Stimulated activated naive B cell treated with anti-CD40 and anti-IgM and Interleukin-4, amounts not matched to agents 10 μg/mL and 1 μg/mL and 100 μg/mL, for 72 hours (primary cell): ENCODE measurements at places on chromosomes 6 and 20.
A peak's percentile ranks its signal among the peaks of the same experiment; 100 is the strongest.

DNA sequence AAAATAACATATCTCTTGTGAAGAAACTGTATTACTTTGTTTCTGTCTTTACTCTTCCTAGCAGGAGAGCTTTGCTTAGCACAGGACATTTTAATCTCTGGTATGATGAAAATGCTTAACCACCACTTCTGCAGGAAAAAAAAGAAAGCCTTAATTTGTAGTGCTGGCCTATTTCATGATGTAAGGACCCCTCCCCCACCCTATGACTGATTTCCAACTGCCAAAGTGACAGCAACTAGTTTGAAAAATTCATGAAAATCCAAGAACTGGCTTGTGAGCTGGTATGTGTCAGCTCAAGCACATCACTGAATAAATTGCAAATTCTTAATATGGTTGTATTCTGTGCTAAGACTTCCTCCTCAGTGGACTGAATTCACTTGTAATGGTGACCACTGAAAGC, 125.3 kb downstream of the REV3L start:
- DNase-seq = no peak

GRCh38 chr6:99276747-99277146, 72.7 kb downstream of the FAXC start:
- no peak for DNase-seq

DNA sequence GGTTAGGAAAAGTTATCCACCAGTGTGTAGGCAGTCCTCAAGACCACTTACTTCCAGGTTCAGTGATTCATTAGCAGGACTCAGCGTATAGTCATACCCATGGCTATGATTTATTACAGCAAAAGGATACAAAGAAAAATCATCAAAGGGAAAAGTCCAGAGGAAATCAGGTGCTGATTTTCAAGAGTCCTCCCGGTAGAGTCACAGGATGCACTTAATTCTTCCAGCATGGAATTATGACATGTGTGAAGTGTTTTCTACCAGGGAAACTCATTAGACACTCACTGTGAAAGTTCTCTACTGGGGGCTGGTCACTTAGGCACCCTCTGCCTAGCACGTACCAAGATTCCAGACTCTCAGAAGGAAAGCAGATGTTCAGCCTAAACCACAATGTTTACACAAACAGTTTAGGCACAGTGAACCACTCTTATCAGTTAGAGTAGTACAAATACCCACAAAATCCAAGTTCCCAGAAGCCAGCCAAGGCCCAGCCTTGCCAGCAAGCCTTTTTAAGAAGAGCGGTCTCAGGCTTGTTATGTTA, 10.2 kb downstream of the WFDC3 start:
- DNase-seq = no peak

GRCh38 chr6:140977403-140977802, 1155.3 kb upstream of the GJE1 start:
- DNase-seq = no peak

- no peak for DNase-seq
Measured at GRCh38 chr20:34956041-34956458, 382 bp downstream of the MYH7B start.

DNA sequence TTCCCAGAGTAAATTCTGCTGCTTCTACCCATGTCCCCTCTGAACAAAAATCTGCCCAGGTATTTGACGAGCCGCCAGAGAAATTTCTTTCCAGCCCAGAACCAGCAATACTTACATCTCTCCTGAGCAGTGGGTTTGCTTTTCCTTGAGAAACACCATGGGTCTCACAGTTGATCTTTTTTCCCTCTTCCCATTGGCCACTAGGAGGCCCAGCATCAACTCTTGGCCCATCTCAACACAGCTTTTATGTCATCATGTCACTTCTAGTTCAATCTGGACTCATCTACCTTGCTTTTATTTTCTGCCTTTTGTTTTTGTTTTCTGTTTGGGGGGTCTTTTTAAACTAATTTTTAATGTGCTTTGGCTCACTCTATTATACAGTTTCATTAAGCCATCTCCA, 18.8 kb downstream of the MAFB start:
- DNase-seq = no peak

DNA sequence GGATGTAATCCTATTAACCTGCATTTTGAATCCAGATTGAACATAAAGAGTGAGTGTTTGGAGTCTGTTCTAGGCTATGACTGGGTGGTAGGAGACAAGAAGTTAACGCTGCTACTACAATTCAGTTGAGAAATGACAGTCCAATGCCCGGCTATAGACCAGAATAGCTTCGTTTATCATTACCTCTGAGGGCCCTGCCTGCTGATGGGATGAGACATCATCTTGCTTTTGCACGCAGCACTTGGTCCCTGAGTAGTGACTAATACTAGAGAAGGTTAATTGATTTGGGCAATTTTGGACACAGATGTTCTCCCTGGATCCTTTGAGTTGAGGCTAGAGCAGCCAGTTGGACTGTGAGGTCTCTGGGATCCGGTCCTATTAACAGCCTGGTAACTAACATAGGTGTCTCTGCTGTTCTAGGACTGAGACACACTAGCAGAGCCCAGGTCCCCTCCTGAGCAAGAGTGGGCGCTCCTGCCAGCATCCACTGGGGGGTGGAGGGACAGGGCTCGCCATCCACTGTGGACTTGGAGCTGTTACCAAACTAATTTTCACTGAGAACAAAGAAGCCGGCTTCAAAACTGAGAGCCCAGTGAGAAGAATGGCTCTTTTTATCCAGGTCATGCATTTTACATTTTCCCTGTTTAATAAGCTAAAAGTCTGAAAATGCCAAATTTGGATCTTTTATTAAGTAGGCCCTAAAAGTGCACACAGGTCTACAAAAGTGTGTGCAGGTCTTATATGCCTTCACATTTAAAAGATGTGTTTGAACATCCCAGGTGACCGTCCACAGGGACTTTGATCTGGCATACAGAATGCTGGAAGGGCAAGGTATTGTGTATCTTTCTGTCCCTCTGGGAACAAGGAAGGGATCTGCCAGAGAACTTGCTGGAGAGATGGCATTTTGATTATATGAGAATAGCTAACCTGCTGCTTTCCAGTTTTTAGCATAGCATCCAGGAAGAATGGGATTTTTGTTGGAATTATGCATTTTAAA, 212.5 kb downstream of the CDH4 start:
- no peak for DNase-seq

DNA sequence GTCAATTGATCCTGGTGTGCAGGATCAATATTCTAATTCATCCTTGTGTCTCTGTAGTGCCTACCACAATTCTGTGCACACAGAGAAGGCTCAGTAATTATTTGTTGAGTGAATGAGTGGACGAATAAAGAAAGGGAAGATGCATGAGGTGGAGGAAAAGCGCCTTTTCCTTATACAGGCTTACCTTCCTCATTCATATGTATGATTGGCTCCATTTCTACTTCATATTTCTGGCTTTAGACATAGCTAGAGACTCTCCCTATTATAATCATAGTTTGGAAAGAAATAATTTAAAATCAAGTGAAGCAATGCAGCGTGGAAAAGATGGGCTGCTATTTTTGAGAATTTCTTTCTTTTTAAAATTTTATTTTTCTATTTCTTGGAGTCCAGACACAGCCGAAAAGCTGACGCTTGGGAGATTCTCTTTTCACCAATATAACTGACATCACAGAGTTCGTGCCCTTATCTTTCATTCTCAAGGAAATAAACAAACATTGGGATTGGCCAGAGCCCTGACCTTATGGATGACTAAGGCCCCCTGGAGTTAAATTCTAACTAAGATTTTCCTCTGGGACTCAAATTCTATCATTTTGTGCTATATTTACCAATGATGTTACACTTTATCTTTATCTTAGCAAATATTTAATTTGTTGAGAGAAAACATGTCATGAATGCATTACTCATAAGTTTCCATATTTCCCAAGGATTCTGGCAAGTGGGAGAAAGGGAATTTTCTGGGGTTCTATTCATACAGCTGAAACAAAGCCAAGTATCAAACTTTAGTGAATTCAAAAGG, 48.1 kb downstream of the PRL start:
- no peak for DNase-seq

GRCh38 chr20:62618611-62619529, 23.4 kb upstream of the SLCO4A1 start:
- DNase-seq = peak; percentile 69

GRCh38 chr6:37304766-37305165, 46.8 kb upstream of the TMEM217 start:
- no peak for DNase-seq

- DNase-seq = peak; percentile 65
Measured at GRCh38 chr6:11730641-11731040, 48.0 kb downstream of the ADTRP start.

DNA sequence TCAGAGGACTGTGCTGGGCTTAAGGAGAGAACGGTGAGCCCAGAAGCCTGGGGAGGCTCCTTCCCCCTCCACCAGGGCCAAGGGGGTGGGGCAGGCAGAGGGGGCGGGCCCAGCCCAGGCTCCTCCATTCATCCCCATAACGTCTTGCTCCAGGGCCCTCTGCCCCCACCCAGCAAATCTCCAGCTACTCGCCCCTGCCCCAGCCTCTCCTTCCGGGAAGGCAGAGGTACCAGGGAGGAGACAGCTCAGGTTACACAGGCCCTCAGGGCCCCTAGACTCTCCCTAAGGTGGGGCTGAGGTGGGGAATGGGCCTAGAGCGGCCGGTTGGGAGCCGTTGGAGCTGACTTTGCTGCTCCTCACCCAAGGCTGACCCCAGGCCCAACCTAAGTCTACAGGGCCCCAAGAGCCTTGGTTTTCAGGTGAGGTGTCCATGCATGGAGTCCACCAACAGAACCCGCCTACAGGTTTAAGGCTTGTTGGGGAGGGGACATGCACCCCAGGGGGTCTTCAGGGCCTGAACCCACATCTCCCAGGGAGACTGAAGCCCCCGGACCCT, 1.2 kb downstream of the LAMA5 start:
- no peak for DNase-seq

GRCh38 chr20:8721098-8721497, 347.8 kb upstream of the PLCB4 start:
- no peak for DNase-seq

- no peak for DNase-seq
Measured at GRCh38 chr6:41716516-41717391, 18.7 kb downstream of the TFEB start.

- no peak for DNase-seq
Measured at GRCh38 chr6:21270636-21271201, 322.8 kb upstream of the SOX4 start.

GRCh38 chr20:13857961-13858360, 73.1 kb downstream of the NDUFAF5 start:
- DNase-seq = no peak

GRCh38 chr6:20438462-20439070, 36.9 kb downstream of the E2F3 start:
- DNase-seq = no peak

DNA sequence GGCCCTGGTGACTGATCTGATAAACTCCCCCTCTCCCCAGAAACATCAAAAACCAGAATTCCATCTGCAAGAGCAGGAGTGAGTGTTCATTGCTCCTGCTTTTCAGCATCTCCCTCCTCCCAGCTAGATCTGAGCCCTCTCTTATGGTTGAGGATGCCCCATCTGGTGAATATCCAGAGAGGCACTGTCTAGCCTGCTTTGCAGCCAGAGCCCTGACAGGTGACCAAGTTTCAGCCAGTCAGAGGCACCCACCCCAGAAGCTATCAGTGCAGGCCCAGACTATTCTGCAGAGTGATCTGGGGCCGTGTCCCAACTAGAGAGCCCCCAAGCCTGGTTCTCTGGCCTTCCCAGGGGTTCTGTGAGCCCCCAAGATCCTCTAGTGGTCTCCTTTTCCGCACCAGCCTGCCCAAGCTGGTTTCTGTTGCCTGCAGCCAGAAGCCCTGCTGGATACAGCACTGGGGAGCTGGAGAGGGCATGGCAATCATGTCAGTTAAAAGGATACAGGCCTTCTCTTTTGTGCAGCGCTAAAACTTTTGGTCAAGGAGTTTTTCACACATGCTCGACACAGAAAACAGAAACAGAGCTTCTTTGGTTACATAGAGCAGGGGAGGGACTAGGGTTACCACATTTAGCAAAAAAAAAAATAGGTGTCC, 6.6 kb upstream of the BMP7 start:
- DNase-seq = no peak

DNA sequence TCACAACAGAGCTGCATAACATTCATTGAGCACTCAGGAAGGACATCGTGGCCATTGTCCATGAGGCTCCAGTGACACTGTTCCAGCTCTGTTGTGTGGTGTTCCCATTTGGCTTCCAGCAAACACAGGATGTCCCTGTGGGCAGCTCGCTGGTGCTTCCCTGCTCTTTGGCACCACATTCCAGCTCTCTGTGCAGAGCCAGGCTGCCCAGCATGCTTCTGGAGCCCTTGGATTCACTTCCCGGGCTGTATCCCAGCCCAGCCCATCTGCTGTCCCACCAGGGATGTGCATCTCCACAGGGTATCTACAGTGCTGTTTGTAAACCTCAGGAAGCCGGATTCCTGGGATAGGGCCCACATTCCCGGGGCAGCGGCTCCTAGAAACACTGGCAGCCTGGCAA, 57.2 kb downstream of the CTCFL start:
- DNase-seq = no peak

GRCh38 chr20:50308166-50308512, 117.5 kb downstream of the CEBPB start:
- DNase-seq = no peak
